A549 treated with CpdA at 1 μM for 4 hours (cell line): ENCODE measurements at places on chromosomes 5 and 9. TPM values are rescaled to one million over a fixed set of nuclear protein-coding genes. Genes with fewer than 3 reads are reported as not detected.

LOX gene
- 0.71 to 1.6 TPM (median 1.4 TPM) in 5 replicates for total RNA-seq

SPRY4 gene
- total RNA-seq: 5.6 to 7.1 TPM (median 6.6 TPM) in 5 replicates

RFESD gene
- total RNA-seq: 2.5 to 3.8 TPM (median 3.1 TPM) in 5 replicates

CDX1 gene
- total RNA-seq: not detected in 5 replicates

TTF1 gene
- total RNA-seq: 14.3 to 19.3 TPM (median 15.3 TPM) in 5 replicates

TERT gene
- 2.2 to 3.5 TPM (median 2.9 TPM) in 5 replicates for total RNA-seq

HCN1 gene
- total RNA-seq: not detected in 5 replicates

GAPVD1 gene
- total RNA-seq: 14.1 to 20.8 TPM (median 17.0 TPM) in 5 replicates

SEMA4D gene
- total RNA-seq: 4.3 to 6.3 TPM (median 5.2 TPM) in 5 replicates
